Thymus (tissue), 14 donors: ENCODE measurements at places on chromosomes 7 and 10.

GRCh38 chr7:158992759-158993158, 136.4 kb downstream of the DYNC2I1 start:
- no peak for DNase-seq

DNA sequence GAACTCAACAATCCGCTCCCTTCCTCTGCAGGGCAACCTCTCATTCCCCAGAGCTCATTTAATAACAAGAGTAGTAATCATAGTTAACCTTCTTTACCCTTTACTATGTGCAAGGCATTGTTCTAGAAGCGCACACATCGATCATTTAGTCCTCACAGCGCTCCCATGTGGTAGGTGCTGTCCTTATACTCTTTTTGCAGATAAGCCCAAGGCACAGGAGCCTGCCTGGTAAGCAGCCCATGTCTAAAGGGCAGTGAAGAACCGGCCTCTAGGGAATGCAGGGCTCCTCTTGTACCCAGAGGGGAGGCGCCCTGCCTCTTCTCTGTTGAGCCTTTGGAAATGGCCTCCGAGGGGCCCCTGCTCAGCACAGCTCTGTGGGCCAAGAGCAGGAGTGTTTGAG, 14.3 kb downstream of the CHST3 start:
- no peak for DNase-seq

- DNase-seq, result no peak
These were observed 307.7 kb downstream of the ADRA2A start for GRCh38 chr10:111384556-111384955.

DNA sequence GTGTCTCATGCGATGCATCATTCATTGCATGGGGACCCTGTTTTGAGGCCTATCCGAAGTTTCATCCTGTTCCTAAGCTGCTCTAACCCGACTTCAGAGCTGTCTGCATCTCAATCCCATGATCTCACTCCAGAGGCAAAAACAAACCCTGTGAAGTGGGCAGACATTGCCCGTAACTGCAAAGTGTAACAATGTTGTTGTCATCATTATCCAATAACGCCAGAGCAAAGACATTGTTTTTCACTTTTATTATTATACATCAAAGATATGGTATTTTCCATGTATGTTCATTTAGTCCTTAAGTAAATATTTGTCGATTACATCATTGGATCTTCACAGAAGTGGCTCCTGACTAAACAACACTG, 246.7 kb downstream of the KLF6 start:
- DNase-seq, result no peak

DNA sequence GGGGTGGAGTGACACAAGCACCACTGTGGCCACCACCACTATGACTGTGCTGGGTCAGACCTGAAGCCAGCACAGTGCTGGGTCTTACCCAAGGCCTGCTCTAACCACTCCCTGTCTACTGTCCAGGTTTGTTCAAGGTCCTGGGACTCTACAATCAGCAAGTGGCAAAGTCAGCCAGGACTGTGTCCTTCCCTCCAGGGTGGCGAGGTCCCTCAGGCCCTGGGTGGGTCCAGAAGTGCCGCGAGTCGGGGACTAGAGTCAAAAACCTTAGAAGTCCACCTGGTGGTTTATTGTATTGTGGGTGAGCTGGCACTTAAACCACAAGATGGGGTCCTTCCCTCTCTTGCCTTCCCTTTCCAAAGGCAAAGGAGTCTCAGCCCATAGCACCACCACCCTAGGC, 30.8 kb upstream of the AGR3 start:
- DNase-seq, result no peak

- DNase-seq, result peak; percentile 58
These were observed 73.9 kb downstream of the CXCL12 start for GRCh38 chr10:44310762-44311562.

- no peak for DNase-seq
These were observed 23.2 kb downstream of the NDUFB2 start for GRCh38 chr7:140719721-140720120.

GRCh38 chr10:96416643-96417042, 57.8 kb upstream of the OPALIN start:
- DNase-seq, result no peak

- no peak for DNase-seq
These were observed 37.0 kb downstream of the GPR22 start for GRCh38 chr7:107506674-107507339.

- DNase-seq, result no peak
These were observed 29.5 kb downstream of the NAMPT start for GRCh38 chr7:106255246-106255645.

GRCh38 chr10:98880971-98881370, 354.7 kb downstream of the HPSE2 start:
- DNase-seq, result no peak

DNA sequence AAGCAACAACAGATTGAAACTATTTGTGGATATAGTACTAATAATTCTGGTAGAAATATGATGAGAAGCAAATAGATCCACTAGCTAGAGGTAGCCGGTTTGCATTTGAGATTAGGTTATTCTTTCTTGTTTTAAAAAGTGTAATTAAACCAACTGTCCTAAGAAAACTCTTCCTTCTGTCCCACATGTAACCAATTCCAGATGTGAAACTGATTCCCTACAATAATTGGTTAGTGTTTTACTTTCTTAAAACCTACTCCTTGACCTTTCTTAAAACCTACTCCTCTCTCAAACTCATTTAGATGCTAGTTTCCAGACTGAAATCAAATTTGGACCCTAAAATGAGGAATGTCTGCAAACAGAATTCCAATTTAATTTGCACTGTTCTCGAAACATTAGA, 521.5 kb downstream of the SUGCT start:
- DNase-seq, result no peak

DNA sequence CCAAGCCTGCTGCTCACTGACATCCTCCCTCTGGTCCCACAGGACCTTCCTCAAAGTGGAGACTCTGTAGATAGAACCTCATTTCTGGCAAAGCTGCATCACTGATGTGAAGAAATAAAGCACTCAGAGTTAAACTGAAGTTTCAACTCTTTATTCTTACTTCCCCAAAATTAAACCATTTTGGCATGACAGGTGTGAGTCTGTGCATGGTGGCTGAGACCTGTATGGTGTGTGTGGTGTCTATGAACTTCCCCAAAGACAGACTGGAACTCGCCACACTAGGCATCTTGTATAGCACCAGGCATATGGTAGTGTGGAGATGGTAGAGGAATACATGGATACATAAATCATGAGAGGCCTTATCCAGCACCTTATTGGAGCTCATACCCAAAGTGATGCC, 6.6 kb upstream of the WDFY4 start:
- DNase-seq, result no peak

DNA sequence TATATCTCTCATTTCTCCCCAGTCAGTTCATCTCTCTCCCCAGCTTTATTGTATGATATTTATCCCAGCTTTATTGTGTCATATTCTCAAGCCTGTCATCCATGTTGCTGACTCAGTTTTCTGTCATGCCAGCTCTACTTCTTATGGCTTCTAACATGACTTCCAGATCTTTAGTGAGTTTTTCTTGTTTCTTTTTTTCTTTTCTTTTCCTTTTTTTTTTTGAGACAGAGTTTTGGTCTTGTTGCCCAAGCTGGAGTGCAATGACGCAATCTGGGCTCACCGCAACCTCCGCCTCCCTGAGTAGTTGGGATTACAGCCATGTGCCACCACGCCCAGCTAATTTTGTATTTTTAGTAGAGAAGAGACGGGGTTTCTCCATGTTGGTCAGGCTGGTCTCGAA, 28.7 kb upstream of the CALU start:
- DNase-seq, result no peak

GRCh38 chr10:110305767-110306451, 1.2 kb upstream of the SMNDC1 start:
- peak; percentile 74 for DNase-seq

DNA sequence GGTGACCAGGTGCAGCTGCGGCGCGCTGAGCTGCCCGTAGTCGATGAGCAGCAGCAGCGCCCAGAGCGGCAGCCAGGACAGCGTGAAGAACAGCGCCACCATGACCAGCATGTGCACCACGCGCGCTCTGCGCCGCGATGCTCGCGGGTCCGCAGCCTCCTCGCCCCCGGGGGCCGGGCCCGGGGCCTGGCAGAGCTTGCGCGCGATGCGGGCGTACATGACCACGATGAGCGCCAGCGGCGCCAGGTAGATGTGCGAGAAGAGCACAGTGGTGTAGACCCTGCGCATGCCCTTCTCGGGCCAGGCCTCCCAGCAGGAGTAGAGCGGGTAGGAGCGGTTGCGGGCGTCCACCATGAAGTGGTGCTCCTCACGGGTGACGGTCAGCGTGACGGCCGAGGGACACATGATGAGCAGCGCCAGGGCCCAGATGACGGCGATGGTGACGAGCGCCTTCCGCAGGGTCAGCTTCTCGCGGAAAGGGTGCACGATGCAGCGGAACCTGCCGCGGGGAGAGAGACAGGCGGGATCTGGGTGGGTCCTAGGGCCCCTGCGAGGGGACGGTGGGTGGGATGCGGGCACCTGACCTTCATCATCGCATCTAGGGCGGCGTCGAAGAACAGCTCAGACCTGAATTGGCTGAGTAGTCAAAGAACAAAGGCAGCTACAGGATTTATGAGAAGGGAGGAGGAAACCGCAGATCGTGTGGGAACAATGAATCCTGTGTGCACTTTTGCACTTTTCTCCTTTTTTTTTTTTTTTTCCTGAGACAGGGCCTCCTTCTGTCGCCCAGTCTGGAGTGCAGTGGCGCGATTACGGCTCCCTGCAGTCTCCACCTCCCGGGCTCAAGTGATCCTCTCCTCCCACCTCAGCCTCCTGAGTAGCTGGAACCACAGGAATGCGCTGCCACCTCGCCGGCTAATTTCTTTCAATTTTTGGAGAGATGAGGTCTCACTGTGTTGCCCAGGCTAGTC, 22.4 kb upstream of the PPA1 start:
- peak; percentile 38 for DNase-seq

- no peak for DNase-seq
These were observed 72.9 kb upstream of the ZNF804B start for GRCh38 chr7:88686468-88687229.

- DNase-seq, result no peak
These were observed 33.6 kb upstream of the BICC1 start for GRCh38 chr10:58479045-58479444.

GRCh38 chr7:145398758-145399157, 562.9 kb upstream of the TPK1 start:
- DNase-seq, result no peak

DNA sequence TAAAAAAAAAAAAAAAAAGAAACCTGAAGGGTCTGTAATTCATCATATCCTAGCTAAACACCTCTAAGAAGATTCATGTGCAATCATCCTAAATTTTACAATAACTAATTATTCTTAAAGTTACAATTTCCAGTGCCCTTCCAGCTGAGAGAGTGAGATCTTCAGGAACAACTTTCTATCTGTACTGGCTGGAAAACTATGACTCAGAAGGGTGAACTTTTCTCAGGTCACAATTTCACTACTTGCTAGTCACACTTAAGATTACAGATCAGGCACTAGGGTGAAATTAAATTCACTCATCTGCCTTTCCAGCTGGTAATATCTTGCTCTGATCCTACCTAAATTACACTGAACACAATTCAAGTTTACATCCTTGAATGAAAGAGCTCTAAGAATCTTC, 158.8 kb downstream of the ANK3 start:
- no peak for DNase-seq

DNA sequence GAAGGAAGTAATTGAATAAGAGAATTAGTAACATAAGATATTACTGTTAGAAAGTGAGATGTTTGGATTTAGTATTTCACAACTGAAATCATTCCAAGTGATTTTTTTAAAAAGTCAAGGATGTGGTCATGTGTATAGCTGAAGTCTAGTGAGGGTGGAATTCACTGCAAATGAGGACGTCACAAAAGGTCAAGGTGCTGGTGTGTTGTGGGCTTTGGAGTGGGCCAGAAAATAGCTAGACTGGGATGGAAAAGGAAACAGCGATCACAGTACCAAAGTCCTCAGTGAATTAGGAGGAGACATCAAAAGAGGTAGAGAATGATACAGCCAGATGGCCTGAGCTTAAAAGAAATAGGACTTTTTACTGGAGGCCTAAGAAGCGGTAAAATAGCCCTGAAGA, 272.8 kb downstream of the DYNC1I1 start:
- no peak for DNase-seq

DNA sequence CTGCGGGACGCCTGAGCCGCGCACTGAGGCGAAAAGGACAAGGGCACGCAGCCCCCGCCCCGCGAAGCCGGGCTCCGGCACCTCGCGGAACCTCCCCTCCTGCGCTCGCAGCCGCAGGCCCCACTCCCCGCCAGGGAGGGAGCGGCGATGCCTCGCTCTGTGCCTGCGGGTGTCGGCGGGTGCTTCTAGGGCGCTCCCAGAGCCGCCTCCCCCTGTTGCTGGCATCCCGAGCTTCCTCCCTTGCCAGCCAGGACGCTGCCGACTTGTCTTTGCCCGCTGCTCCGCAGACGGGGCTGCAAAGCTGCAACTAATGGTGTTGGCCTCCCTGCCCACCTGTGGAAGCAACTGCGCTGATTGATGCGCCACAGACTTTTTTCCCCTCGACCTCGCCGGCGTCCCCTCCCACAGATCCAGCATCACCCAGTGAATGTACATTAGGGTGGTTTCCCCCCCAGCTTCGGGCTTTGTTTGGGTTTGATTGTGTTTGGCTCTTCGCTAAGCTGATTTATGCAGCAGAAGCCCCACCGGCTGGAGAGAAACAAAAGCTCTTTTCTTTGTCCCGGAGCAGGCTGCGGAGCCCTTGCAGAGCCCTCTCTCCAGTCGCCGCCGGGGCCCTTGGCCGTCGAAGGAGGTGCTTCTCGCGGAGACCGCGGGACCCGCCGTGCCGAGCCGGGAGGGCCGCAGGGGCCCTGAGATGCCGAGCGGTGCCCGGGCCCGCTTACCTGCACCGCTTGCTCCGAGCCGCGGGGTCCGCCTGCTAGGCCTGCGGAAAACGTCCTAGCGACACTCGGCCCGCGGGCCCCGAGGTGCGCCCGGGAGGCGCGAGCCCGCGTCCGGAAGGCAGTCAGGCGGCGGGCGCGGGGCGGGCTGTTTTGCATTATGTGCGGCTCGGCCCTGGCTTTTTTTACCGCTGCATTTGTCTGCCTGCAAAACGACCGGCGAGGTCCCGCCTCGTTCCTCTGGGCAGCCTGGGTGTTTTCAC, 519 bp downstream of the ITGB8 start:
- no peak for DNase-seq

DNA sequence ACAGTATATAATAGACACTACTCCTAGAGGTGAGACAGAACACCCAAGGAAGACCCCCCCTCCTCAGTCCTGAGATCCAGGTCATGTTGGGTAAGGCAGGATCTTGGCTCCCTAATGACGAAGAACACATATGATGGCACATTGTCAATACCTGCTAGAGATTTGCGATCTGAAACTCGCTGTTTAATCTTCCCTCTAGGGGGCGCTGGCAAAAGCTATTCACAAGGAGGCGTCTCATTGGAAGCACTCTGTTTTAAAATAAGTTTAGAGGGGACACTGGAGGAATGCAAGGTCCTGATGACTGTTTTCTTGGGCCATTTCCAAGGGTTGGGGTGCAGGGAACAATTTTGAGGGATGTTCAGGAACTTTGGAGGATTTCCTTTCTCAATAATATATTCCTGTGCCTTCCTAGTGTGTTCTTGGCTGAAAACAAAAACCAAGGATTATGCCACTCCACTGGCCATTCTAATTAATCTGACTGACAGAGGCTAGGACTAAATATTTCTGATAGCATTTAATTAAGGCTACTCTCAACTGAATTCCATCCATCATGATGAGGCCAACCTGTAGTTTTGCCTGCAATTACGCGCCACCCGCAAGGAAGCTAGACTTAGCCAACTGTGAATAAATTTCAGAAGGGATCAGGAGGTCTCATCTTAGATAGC, 1013.8 kb upstream of the MBL2 start:
- DNase-seq, result no peak

- DNase-seq, result no peak
These were observed 55.5 kb upstream of the CCNJ start for GRCh38 chr10:95987685-95988426.
